H4 (cell line): ENCODE measurements at places on chromosomes 5 and 9.

DNA sequence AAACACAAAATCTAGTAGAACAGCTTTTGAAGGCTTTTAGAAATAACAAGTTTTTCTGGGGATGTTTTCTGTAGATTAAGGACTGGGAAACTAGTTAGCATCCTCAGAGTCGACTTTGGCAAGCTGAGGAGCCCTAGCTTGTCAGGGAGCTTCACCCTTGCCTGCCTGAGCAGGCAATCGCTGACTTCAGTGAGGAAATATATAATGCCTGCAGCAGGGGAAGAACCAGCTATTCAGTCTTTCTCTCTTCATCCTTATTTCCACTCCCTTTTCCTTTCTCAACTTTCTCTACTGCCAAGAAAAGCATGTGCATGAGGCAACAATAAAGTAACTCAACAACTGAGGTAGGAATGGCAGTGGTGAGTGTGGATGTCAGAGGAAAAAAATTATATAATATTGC, 54.7 kb downstream of the PLK2 start:
- no peak for DNase-seq

DNA sequence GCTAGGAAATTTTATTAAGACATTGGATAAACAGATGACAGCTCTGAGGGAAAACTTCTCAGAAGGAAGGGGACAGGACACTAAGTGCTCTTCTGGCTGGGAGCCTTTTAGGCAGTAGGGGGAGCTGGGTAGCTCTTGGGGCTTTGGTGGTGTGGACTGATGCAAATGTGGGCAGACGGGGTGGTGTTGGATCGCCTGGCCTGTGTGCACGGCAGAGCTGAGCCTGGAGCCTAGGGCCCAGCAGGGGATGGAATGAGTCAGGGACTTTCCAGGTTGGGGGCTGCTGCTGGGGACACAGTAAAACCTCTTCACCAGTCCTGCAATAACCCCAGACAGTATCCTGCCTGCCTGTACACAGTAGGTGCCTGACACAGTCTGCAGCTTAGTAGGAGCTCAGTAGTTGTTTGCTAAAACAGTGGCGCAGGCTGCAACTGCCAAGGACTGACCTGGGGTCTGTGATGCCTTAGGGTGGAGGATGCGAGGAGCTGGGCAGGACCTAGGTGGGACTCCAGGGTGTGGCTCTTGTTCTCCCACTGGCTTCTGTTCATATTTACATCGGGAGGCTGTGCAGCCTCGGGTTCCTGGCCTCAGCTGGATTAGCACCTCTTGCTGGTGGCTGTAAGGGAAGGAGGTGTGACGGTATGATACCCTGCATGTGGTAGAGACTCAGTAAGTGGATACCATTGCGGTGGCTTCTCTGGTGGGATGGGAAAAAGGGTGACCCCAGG, 83.8 kb downstream of the DAB2IP start:
- DNase-seq = peak; percentile 65

DNA sequence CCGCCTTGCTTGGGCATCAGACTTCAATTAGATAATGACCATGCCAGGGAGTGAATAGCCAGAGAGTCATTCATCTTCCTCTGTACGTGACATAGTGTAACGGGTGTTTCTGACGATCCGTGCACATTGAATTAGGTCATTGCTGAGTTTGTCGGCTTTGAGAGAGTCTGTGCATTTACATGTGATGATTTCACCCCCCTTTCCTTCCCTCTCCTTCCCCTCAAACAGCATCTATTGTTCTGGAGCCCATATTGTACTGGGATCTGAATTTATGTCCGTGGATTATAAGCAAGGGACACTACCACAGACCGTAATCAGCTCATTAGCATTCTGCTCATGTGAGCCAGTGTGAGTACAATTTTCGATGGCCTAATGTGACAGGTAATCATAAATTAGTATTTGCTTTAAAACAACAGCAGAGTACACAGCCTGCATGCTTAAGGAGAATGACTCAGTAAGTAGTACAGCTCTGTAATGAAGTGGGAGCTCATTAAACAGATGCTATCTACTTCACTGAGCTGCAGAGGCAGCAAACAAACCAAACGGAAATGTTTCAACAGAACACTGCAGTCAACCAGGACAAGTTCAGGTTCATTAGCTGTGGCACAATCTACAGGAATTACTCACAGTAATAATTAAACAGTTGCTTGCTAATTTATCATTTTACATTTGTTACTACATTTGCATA, 302.1 kb downstream of the CSNK1G3 start:
- peak; percentile 74 for DNase-seq

DNA sequence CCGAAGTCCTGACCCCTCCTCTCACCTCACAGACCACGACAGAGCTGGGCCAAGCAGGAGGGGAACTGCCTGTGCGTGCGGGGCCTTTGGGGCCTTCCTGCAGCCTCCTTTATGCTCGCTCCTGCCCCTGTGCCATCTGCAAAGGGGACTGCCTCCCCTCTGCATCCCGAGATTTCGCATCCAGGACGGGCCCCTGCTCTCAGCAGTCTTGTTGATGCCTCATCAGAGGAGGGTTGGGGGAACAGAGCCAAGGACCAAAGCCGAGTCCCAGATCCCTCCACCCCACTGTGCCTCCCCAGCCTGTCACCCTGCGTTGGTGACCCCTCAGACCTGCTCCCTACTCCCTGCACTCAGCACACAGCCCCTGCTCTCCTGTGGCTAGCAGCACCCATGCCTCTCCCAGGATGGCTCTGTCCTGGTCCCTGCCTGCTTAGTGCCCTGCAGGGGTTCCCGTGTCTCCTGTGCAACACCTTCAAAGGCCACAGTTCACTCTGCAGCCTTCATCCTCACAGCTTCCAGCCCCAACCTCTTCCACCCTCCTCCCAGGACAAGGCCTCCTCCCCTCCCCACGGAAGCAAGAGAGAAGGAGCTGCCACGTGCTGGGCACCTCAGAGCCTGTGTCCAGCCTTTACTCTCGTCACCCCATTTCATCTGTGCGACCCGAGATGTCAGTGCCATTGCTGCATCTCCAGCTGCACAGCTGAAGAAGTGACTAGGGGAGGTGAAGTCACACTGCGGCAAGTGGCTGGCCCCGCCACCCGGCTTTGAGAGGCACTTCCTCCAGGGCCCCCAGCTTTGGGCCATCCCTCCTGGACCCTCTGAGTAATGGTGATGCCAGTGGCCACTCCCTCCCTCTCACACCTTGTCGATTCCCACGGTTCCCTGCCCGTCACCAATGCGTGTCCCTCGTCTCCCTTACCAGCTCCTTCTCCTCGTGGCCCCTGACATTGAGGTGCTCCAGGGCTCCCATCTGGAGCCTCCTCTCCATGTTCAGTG, 62.6 kb upstream of the LRRTM2 start:
- DNase-seq = no peak

- no peak for DNase-seq
Observed at GRCh38 chr9:90832261-90832660, 30.6 kb downstream of the SYK start.

- no peak for DNase-seq
Observed at GRCh38 chr9:89446261-89446960, 51.5 kb downstream of the SEMA4D start.

- DNase-seq = no peak
Observed at GRCh38 chr5:126284977-126285696, 138.1 kb upstream of the GRAMD2B start.

GRCh38 chr9:17625644-17626388, 47.0 kb downstream of the SH3GL2 start:
- peak; percentile 40 for DNase-seq

GRCh38 chr5:100852988-100853449, 50.1 kb downstream of the ST8SIA4 start:
- no peak for DNase-seq

DNA sequence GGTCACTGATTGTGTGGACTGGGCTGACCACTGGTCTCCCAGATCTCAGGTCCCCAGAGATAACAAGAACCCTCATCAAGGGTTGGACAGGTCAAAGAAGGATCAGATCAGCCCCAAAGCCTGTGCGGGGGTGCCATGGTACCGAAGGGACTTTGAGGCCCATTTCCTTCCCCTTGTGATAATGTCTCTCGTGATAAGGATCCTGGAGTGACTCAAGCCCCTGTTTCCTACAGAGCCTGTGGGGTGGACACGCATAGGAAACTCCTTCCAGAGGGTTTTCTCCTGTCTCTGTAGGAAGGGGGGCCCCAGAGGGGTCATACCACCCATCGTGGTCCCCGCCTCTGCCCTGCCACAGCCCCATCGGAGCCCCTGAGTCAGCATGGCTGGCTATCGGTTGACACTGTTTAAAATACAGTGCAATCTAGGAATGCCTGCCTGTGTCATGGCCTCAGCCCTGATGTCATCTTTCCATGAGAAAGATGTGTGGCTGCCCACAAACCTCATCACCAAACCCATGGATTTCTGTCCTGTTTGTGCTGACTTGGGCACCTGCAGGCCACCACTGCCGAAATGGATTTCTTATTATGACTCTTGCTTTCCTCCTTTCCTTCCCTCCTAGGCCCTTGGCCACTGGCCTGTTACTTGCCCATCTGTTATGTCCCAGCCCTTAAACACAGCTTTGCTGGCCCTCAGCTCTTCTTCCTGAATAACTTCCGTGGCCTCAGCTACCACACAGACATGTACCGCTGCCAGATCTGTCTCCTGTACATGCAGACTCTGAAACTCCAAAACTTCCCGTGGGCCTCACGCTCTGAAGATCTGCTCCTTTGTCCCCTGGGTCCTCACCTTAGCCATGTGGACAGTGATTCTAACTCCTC, 2.9 kb upstream of the CSF2 start:
- peak; percentile 63 for DNase-seq

DNA sequence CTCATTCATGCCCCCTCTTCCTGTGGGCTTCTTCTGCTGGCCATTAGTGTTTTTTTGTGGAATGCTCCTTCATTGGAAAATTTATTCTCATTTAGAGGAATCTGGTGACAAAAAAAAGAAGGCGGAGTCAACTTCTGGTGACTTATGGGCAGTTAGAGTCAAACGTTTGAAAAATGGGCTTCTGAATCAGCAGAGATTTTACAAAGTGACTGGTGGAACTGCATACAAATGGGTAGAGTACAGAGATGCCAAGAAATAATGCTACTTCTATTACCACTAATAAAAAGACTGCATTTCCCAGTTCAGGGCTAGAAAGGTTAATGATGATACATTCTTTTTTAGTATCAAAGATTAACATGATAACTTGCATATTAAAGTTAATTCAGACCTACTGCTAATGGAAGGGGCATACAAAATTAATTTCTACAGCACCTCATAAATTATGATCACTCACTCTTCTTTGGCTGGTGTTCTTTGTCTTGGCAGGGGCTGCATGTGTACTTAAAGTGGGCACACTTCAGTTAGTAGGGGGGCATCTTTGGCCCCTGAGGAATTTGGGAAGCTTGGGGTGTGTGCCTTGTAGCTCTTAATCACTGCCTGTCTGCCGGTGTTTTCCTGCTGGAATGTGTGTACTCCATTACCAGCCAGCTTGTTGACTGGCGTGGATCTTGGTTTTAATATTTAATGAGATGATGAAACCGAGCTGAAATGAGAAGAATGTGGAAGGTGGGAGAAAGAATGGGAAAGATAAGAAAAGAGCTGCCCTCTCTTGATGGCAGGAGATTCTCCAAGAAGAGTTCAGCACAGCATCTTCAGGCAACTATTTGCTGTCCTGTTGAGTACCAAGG, 148.9 kb downstream of the DOCK2 start:
- no peak for DNase-seq

GRCh38 chr5:159310511-159310910, 19.8 kb downstream of the IL12B start:
- no peak for DNase-seq

DNA sequence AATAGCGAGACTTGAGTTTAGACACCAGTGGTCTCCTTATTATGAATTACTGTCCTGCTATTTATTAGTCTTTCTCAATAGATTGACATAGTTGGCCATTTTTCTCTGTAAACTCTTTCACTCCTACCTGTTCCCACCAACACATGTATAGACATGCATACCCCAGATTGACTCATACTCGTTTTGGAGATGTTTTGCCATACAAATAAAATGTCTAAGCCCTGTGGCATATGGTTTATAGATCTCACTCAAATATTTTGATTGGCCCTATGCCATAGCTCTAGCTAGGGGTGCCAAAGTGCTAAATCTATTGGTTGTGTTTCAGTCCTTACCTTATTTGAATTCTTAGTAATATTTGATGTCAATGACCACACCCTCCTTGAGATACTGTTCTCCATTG, 42.3 kb downstream of the CAMK4 start:
- DNase-seq = no peak

- peak; percentile 73 for DNase-seq
Observed at GRCh38 chr5:147530530-147531389, 20.9 kb upstream of the DPYSL3 start.

DNA sequence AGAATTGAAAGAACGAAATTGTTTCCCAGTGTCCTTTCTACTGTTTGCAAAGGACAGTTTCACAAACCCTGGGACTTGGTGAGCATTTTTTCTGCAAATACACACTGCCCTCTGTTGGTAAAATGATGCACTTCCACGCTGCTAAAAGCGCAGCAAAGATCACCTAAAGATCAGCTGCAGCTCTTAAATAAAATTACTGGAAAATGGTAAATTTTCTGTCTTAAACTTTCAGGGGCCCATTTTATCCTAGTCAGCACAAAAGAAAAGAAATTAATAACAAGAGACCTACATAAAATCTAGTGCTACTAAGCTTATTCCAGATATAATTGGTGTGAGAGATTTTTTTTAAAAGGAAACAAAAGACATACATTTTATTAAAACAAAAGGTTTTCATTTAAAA, 566.0 kb downstream of the CAAP1 start:
- peak; percentile 42 for DNase-seq

DNA sequence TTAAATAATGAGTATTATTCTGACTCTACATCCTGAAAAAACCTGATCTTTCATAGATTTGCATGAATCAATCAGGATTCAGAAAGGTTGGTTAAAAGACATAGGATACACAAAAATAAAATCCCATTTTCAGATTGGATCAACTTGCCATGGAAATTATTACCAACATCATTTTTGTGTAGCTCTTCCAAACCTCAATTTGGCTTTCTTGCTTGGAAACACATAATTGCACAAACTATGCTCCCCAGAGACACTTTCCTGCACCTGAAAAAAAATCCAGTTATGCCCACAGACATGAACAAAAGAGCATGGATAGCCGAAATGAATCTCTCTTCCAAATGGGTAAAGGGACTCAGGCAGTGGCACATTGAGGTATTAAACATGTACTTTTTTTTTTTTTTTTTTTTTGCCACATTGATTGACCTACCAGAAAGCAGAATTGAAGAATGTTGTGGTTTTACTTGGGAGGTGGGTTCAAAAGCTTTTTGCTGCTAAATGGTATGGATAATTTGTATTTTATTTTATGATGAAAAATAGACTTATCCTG, 135.4 kb upstream of the FBN2 start:
- no peak for DNase-seq

DNA sequence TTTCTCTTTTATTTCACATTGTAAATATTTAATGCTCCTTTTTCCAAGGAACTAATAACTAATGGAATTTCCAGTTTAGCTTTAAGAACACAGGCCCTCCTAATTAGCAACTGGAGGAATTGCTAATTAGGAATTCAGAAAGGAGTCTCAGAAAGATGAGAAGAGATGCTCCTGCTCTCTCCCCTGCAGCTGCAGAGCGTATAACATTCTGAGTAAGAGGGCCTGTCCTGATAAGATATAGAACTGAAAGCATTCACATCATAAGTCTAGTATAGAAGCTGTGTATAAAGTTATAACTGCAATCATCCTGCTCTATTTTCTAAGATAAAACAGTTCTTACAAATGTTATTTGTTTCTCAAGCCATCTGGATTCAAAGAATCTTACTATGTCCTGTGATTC, 83.2 kb downstream of the DTWD2 start:
- DNase-seq = no peak

GRCh38 chr5:179764056-179764455, 29.7 kb upstream of the LTC4S start:
- no peak for DNase-seq
